Cerebellum (tissue), 4 donors: ENCODE measurements at places on chromosomes 4 and X. TPM values are rescaled to one million over a fixed set of nuclear protein-coding genes. Genes with fewer than 3 reads are reported as not detected.

Gene ATP1B4
- total RNA-seq, result not detected

- no peak for DNase-seq
Measured at GRCh38 chrX:72371405-72371804, 65.7 kb upstream of the CITED1 start.

DNA sequence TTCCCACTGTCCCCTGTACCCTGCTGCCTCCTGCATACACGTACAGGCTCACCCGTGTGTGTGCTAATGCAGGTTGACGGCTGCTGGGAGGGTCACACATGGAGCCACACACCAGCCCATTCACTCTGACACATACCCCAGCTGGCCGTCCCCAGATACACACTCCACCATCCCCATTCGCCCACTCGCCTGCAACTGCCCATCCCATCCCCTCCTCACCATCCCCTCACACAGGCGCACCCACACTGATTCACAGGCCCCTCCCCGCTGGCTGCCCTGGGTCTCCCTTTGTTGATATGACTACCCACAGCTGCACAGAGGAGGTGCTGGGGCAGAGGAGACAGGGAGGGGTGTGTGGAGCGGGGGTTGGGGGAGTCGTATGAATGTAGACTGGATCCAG lies 25.7 kb downstream of the PJA1 start:
- no peak for DNase-seq

- DNase-seq, result no peak
Measured at GRCh38 chr4:8771666-8772065, 100.0 kb downstream of the HMX1 start.

DNA sequence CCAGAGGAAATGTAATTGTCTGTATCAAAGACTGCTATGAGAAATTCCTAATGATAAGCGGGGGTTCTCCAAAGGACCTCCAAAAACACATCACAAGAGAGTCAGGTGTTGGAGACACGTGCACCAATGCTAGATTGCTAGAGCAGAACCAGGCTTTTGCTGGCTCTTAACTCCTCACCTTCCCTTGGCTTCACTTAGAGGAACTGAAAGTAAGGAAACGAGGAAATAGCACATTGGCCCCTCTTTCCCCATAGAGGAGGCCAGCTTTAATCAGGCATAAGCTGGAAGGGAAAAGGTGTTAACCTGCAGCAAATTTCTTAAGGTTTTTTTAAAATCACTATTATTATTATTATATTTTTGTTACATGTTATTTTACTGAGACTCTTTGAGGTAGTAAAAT lies 13.6 kb downstream of the OTC start:
- DNase-seq, result no peak

- no peak for DNase-seq
Measured at GRCh38 chr4:98663226-98664006, 5.0 kb upstream of the TSPAN5 start.
